ENCODE measurements at places on chromosomes 2 and 18.

DNA sequence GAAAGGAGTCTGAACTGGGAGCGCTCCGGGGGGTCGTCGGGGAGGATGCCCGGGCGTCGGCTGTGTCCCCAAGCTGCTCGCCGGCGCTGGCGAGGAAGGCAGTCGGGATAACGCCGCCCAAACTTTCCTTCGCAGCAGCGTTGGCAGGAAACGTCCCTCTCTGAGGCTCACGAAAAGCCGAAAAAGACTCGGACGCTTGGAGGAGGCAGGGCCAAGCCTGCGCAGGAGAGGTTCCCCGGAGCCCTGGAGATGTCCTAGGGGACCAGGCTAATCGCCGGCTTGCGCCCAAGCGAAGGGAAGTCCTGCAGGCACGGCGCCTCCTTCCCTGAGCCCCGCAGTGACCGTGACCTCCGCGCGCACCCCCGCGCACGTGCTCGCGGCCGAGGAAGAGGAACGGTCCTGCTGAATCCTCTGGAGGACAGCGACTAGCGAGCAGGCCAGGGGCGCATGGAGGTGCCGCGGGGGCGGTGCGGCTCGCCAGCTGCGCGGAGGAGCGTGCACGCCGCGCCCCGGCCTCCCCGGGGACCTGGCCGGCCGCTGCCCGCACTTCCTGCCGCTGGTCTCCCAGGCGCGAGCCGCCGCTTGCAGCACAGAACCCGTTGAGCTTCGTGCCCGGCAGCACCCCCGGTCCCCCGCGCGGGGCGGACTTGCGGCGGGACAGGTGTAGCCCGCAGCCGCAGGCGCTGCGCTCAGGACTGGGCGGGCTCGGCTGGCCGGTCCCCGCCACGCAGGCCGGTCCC, at the start of gene SH3RF3:
TSS of gene SH3RF3 (plus strand) at position 590 of the 740 bp plus-strand sequence.
- DNase-seq, result peak; percentile 93

DNA sequence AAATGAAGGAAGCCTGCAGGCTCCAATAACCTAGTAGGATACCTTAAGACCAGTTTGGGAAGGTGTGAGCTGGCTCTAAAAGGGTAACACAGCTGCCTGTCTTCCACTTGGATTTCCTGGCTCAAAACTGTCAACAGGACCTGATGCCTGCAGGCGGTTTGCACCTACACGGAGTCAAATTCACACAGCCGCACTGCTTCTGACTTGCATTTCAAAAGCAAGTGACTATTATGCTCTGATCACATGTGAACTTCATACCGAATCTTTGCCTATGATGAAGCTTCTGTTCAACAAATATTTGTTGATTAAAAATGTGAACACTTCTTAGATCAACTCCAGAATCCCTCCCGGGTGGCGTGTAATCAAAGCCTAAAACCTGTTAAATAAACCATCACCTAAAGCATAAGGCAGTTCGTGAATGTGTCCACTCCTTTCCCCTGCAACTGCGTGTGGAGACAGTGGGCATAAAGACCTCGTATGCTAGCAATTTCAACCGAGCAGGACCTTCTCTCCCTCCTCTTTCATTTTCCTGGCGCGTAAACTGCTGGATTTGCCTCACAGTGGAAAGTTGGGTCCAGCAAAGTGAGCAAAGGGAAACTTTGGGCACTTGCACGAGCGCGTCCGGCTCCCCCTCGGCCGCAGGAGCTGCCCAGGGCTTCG, 784 bp downstream of the CRACDL start:
- no peak for DNase-seq

- DNase-seq, result no peak
These were observed 60.1 kb upstream of the KIF5C start for GRCh38 chr2:148814860-148815419.

- no peak for DNase-seq
These were observed 364.9 kb upstream of the TMEFF2 start for GRCh38 chr2:192559587-192559986.

DNA sequence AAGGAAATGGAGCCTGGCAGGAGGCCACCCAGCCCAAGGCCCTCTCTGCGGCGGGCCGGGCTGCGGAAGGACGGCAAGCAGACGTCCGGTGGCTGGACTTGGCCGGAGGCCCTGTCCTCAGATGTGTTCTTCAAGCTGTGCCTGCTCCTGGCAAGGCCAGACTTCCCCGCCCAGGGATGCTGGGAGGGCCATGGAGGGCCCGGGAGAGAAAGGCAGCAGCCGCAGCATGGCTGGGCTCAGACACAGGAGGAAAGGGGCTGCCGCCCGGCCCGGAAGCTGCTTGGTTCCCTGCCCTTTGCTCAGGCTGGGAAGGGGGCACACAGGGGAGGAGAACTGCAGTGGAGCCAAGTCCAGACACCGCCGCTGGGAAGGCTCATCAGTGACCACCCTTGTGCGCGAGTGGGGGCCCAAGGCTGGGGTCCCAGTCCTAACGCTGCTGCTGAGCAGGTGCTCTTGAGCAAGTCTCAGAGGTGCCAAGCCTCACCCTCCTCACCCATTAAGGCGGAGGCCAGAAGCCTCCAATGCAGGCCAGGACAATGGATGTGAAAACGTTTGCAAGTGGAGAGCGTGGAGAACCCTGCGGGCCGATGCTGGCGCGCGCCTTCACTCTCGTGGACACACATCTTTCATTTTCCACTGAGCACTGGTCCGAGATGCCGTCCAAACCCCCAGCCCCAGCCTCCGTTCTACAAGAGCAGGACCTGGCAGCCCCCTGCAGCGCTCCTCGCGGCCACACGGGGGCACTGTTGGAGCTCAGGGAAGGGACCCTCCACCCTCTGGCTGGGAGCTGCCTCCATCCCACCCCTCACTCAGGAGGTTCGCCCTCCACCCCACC, 7.9 kb downstream of the CROCC2 start:
- DNase-seq, result peak; percentile 71

DNA sequence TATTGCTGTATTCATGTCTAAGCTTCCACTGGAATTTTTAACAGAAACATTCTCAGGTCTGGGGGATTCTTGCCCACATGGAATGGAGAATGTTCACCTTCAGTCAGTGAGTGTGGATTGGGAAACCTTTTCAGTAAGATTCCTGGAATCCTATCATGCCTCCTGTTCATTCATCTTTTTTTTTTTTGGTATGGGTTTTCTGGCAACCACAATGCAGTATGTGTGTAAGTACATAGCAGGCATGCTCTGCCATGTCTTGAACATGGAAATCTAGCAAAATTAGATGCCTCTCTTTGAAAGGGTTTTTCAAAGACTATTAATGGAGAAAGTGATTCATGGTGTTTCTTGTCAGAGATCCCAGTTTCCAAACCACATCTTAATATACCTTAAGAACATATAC, 176.5 kb downstream of the LTBP1 start:
- no peak for DNase-seq

DNA sequence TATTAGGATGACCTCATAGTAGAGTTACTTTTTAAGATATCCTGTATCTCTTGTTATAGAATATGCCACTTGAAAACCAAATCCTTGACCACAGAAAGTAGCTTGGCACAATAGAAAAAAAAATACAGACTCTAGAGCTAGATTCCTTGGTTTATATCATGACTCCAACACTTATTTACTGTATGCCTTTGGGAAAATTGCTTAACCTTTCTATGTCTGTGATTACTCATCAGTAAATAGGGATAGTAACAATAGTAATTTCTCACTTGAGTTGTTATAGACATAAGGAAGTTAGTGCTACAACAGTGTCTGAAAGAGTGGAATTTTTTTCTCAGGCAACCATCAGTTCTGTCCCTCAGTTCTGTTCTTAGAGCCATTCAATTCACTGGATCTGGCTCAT, 193.8 kb downstream of the GULP1 start:
- no peak for DNase-seq

DNA sequence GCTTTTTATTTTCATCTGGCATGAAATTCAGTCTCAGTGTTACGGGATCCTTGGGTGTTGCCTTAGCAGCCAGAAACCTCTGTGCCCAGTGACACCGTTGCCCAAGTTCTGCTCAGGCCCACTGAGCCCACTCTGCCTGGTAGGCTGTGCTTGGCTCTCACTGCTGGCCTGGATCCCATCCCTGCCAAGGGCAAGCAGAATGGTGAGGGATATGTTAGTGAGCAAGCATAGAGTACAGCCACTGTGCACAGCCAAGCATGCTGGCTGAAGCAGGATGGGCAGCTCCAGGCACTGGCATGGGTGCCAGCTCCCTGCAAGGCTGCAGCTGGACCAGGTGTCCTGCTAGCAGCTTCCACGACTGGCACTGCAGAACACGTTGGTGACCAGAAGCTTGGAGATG, 194.7 kb upstream of the TFPI start:
- DNase-seq, result no peak

DNA sequence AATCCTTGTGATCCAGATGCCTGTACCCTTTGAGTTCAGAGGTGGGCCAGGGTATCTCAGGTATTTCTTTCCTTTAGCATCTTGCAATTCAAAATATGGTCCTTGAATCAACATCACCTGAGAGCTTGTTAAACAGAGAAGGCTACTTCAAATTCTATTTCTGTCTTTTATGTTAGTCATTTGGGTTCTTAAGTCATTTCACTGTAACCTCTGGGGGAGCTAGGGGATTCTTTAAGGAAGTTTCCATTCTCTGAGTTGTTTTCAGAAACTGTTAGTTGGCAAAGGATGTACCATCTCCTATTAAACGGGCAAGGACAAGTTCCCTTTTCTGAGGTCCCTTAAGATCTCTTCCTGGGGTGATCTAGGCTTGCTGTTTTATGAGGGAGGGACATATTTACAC, 16.6 kb downstream of the CFLAR start:
- DNase-seq, result peak; percentile 81

DNA sequence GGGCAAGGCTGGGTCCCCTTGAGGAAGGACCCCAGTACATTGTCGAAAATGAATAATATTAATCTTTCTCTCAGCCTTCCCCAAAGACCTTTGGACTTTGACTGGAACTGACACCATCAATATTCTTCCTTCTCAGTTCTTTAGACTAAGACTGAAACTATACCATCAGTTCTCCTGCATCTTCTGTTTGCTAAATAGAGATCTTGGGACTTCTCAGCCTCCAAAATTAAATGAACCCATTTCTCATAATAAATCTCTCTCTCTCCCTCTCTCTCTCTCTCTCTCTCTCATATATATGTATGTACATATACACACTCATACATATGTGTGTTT, 39.7 kb upstream of the VRK2 start:
- DNase-seq, result no peak

GRCh38 chr2:86487062-86487461, 45.9 kb downstream of the KDM3A start:
- no peak for DNase-seq

- DNase-seq, result peak; percentile 99
These were observed 228.6 kb downstream of the SATB2 start for GRCh38 chr2:199228887-199229819.

DNA sequence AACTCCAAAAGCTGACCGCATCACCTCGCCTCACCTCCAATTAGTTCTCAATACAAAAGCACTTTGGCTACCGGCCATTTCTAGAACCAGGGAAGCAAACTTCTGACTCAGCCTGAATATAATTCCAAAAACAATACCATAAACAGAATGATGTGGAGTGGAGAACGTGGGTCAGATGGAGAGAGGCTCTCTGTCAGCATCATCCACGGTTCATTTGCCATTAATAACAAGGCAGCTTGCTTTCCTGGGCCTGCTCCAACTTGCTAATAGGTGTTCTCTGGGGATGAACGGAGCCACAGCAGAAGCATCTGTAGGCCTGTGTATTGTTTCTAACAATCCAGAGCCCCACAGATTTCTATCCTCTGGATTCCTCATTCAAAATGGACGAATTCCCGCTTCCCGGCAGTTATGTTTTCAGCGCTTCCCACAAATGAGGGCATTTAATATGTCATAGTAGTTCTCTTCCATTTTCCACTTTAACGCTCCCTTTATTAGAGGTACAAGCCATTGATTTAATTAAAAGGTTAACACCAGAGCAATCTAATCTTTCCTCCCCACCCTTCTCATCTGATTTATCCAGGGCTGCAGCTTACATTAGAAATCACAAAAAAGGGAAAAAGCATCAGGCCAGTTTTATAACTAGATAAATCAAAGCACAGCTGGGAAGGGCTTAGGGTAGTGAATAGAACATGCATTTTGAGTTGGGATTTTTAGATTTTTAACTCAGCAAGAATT, 23.2 kb upstream of the CNTNAP5 start:
- DNase-seq, result no peak

- no peak for DNase-seq
These were observed 143.4 kb downstream of the NCKAP5 start for GRCh38 chr2:133424876-133425275.

- no peak for DNase-seq
These were observed 39.6 kb downstream of the DOK1 start for GRCh38 chr2:74593826-74594772.

DNA sequence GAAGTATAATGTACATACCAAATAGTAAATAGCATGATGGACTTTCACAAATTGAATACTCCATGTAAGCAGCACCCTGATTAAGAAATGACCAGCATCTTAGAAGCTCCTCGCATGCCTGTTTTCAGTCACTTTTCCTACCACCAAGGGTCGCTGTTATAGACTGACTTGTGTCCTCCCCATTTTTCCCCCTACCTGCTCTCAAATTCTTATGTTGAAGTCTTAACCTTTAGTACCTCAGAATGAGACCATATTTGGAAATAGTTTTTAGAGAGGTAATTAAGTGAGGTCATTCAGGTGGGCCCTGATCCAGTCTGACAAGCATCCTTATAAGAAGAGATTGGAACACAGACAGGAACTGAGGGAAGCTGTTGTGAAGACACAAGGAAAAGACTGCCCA, 125.9 kb downstream of the LYPD6 start:
- DNase-seq, result no peak

DNA sequence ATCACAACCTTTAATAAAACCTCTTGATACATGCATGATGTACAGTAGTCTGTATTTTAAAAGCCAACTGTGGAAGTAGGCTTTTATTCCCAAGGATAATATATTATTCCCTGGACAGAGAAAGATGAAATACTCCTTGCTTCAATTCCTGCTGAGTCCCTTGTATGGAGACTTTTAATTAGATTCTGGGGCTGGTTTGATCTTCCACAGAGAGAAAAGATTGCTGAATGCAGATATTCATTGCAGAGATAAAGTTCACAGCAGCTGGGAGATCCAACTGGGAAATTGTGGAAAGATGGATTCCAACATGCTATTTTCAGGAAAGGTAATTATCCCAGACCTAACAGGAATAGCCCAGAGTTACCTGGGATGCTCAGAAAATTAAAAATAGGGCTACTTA, 607.0 kb upstream of the HS6ST1 start:
- no peak for DNase-seq

GRCh38 chr2:126344493-126344892, 311.5 kb upstream of the GYPC start:
- peak; percentile 4 for DNase-seq

- no peak for DNase-seq
These were observed 27.8 kb downstream of the GALNT14 start for GRCh38 chr2:31110431-31110830.
